ENCODE measurements at places on chromosomes 13 and 19.
A peak's percentile ranks its signal among the peaks of the same experiment; 100 is the strongest.

- no peak for DNase-seq
Measured at GRCh38 chr13:85638815-85639393, 160.3 kb downstream of the SLITRK6 start.

- peak; percentile 10 for DNase-seq
Measured at GRCh38 chr19:40365613-40366401, 17.3 kb downstream of the PLD3 start.

DNA sequence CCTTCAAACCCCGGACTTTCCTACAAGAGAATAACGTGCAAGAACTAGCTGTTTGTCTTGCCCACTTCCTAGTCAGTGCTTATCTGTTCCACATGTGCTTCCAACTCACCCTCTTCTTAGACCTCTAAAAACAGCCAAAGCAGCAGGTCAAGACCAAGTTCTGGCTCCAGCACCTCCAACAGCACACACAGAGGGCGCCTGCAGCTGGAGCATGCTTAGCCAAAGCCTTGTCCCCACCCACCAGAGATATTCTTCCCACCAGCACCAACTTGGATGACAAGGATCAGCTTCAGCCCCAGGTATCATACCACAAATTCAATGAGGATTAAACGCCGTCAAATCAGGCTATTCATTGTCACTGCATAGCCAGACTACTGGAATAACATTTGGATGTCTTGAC lies 17.9 kb downstream of the RCBTB1 start:
- no peak for DNase-seq

- peak; percentile 75 for DNase-seq
Measured at GRCh38 chr13:113208421-113209335, at the start of gene PCID2. Gene PCID2 (minus strand): TSS chr13:113208669. CDS start chr13:113208634, 35 bp downstream.

DNA sequence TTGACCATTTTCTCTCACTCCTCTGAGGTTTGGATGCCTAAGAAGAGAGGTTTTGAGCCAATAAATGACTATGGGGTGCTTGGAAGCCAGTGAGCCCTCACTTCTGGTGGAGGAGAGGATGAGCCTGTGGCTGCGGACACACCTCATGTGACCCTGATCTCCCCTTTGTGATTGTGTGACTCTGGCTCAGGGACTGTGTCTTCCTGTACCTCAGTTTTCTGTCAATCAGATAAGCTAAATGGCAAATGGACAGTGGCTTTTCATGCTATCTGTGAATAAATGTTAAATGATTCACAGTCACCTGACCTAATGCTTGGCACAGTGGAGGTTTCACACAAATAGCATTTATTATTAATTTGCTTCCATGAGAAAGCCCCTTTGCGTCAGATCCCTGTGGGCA lies 2.7 kb downstream of the PSG8 start:
- DNase-seq, result no peak

- DNase-seq, result no peak
Measured at GRCh38 chr19:15863272-15863671, 34.6 kb downstream of the CYP4F2 start.

DNA sequence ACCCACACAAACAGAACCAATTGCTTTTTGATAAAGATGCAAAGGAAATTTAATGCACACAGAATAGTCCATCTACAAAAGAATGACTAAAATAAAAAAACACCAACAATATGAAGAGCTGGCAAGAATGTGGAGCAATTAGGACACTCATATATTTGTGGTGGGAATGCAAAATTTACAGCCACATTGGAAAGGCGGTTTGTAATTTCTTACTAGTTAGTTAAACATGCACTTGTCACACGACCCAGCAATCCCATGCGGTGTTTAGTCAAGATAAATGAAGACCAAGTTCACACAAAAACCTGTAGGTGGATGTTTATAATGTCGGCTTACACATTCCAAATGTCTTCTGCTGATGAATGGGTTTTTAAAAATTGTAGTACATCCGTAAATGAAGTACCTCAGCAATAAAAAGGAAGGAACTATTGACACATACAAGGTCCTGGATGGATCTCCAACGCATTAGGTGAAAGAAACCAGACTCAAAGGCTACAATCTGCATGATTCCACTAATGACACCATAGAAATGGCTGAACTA lies 5.2 kb downstream of the GRTP1 start:
- no peak for DNase-seq

DNA sequence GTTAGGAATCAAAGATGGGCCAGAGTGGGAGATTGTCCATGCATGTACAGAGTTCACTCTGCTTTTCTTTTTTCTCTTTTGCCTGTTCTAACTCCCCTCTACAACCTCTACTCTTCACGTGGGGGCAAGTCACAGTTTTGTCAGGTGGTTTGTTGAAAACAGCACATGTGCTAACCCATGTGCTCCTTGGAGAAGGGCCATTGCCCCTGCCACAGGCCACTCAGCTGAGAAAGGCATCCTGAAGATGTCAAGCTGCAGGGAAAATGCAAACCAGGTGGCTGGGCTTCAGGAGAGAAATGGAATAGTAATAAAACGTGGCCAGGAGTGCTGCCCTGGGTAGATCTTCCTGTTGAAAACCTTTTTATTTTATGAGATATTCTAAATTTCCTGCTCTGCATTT lies 35.3 kb upstream of the SLC10A2 start:
- DNase-seq, result no peak

DNA sequence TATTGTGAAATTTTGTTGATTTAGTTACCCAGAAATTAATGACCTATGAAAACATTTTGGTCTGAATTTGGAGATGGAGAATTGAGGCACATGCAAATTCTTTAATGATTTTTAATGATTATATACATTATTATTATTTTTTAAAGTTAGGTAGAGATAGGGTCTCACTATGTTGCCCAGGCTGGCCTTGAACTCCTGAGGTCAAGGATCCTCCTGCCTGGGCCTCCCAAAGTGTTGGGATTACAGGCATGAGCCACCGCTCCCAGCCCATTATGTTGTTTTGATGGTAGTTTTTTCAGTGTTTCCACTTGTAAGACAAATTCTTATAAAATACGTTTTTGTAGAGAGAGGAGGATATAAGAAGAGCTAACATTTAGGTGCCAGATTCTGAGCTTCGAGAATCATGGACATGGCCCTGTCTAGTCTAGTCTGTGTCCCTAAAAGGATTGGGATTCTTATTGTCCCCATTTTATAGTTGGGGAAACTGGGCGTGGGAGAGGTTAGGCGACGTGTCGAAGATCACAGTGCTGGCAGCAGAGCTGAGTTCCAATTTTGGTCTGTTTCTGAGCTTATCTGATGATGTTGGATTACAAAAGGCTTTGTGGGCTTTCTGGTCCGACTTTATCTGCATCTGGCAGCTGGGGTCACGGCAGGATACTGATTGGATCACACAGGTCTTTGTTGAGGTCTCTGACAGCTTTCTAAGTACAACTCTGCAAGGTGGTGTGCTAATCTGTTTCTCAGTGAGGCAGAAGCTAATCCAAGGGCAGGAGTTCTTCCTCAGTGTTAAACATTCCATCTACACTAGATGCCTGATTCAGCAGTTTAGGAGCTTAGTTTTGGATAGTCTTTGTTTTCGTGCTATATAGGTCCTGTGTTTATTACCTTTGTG lies 7.5 kb upstream of the WDR88 start:
- no peak for DNase-seq

- DNase-seq, result no peak
Measured at GRCh38 chr19:3507371-3508120, 1.4 kb downstream of the FZR1 start.

GRCh38 chr13:21782736-21783135 lies 111.9 kb downstream of the FGF9 start:
- no peak for DNase-seq
